ENCODE measurements at places on chromosomes 4 and X. TPM values are rescaled to one million over a fixed set of nuclear protein-coding genes. Genes with fewer than 3 reads are reported as not detected.
A peak's percentile ranks its signal among the peaks of the same experiment; 100 is the strongest.

DNA sequence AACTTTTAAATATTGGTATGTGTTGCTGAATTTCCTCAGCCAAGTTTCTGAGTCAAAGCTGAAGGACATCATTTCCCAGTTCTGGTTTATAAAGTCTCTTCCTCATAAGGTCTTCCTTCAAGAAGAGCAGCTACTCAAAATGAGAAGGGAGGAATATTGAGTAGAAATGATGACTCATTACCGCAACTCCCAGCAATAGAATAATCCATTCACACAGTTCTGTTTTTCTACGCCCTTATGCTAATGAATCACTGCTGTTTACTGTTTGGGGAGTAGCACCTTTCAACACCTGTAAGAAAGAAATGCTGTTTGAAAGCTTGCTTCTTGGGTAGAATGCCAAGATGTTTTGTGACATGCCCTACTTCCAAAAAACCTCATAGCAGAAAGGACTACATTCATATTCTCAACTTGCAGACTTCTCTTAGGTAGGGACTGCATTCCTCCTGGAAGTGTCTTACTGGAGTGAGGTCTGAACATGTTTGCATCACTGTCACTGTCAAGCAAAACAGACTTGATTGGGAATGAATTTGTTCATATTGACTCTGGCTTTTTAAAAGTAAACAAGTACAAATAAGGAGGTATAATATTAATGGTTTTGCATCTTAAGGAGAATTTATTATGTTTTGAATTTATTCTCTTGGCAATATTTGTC, 147.2 kb upstream of the BANK1 start:
- no peak for DNase-seq

GRCh38 chr4:57073559-57073958, 36.6 kb downstream of the IGFBP7 start:
- no peak for DNase-seq

DNA sequence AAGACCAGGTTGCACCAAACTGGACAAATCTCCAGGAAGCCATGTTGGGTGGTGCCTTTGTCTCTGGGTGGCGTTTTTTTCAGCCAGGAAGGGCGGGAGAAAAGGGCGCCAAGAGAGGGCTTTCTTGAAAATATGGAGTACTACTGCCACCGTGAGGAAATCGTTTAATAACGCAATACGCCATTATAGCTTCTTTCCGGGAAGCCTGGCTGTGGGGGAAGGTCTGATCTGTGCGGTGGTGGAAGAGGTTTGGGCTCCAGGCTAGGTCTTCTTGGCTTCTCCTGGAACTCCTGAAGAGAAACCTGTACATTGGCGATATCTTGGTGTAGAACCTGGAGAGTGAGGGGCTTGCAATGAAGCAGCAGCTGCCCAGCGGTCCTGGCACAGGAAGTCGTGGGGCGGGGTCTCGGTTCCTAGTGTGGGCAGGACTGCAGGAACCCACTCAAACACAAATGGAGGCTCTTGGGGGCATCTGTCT, 202.7 kb downstream of the OR13H1 start:
- peak; percentile 89 for DNase-seq

DNA sequence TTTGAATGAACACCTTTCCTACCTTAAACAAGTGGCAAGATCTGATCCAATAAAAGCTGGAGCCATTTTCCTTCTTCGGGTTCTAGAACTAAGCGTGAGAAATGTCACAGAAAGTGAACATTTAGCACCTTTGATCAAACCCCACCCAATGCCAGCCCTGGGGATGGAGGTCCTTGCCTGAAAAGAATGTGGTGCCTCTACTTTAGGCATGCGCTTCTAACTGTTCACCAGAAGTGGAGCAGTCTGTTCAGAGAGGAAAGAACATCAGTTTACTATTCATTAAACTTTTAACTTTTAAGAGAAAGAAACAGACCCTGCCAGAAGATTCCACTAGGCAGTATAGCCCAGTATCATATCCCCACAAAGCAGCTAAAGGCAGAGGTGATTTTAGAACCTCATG, 75.9 kb downstream of the INTS12 start:
- DNase-seq, result no peak

GRCh38 chrX:11403631-11404030, 110.4 kb downstream of the AMELX start:
- DNase-seq, result no peak

DNA sequence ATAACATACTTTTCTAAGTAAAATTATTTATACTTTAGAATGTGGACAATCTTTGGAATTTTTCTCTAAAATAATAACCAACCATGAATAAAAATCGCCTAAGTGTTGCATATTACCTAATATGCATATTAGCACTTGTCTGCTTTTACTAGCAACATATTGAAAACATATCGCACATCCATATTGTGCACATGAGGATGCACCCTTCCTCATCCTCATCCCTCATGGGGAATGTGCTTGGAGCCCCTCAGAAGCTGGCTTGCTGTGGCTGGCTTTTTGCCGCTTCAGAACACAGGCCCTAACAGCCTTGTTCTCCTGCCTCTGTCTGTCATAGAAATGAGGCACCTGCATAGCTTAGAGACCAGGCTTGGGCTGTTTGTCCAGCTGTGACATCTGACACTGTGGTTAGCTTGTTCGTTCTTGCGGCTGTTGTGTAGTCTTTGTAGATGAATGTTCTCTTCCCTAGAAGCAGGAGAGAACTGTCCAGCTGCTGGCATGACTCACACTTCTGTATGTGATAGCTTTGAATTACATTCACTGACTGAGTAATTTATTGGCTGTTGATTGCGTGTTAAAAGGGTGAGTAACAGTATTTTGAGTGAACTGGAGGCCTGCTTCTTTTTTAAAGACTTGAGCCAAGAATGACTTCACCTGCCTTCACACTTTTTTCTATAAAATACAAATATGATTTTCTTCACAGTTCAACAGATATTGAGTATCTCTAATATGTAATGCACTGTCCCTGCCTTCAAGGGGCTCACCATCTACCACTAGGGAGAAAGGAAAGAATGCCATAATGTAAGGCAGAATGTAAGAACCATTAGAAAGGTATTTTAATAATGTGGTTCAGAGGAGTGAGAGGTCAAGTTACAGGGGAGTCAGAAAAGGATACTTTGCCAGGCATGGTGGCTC, 81.9 kb downstream of the HMGB2 start:
- no peak for DNase-seq

GRCh38 chrX:153981231-153981630, 8.7 kb downstream of the TMEM187 start:
- DNase-seq, result no peak

GRCh38 chr4:87848622-87849351, 16.0 kb downstream of the MEPE start:
- peak; percentile 37 for DNase-seq

USP17L17 gene
- polyA plus RNA-seq, result not detected

UGT2B11 gene
- polyA plus RNA-seq, result 0.31 TPM

OCIAD2 gene
- polyA plus RNA-seq, result 114 TPM

CSN1S1 gene
- not detected for polyA plus RNA-seq

All from right lung (tissue), 10 donors.